ENCODE measurements at places on chromosomes 1 and 21.

DNA sequence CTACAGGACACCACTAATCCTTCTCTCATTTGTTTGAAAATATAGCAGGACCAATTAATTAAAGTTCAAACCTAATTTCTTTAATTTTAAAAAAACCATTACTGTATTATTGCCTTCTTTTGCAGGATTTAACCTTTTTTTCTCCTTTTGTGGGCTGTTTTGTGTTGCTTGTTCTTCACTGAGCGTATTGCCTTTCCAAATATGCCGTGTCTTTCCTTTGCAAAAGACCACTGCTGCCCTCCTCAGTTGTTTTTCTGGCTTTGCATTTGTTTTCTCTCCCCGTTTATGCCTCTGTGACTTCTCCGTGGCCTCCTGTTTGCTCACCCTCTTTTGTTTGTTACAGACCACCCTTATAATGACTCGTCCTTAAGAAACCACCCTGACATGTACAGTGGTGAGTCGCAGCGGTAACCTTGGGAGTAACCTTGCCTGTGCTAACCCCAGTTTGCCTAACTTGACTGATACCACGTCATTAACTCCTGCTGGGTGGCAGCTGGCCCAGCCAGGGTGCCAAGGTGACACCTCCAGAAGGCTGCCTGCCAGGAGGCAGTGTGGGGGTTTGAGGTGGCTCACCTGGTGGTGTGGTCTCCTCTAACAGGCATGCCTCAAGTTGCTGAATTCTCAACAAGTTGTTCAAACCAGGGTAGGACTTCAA is 81.1 kb upstream of the CNTN2 start:
- no peak for DNase-seq

- DNase-seq = peak; percentile 64
Observed at GRCh38 chr1:66996018-66996682, 57.8 kb downstream of the SLC35D1 start.

- no peak for DNase-seq
Observed at GRCh38 chr1:219782311-219782710, 146.0 kb downstream of the SLC30A10 start.

DNA sequence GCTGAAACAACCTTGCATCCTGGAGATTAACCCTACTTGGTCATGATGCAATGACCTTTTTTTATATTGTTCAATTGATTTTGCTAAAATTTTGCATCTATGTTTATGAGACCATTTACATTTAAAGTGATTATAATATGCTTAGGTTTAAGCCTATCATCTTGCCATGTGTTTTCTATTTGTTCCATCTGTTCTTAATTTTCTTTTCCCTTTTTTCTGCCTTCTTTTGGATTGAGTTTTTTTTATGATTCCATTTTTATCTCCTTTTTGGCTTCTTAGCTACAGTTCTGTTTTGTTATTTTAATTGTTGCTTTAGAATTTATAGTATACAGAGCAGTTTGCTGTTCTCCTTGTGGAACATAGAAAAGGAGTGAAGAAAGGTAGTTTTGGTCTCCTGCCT is 385.1 kb upstream of the USP24 start:
- no peak for DNase-seq

- no peak for DNase-seq
Observed at GRCh38 chr1:92949937-92950817, 11.1 kb downstream of the DIPK1A start.

- DNase-seq = no peak
Observed at GRCh38 chr1:228006786-228007048, at the start of gene WNT3A. TSS of gene WNT3A (plus strand) at chr1:228006998. CDS start at chr1:228007129, 131 bp downstream.

DNA sequence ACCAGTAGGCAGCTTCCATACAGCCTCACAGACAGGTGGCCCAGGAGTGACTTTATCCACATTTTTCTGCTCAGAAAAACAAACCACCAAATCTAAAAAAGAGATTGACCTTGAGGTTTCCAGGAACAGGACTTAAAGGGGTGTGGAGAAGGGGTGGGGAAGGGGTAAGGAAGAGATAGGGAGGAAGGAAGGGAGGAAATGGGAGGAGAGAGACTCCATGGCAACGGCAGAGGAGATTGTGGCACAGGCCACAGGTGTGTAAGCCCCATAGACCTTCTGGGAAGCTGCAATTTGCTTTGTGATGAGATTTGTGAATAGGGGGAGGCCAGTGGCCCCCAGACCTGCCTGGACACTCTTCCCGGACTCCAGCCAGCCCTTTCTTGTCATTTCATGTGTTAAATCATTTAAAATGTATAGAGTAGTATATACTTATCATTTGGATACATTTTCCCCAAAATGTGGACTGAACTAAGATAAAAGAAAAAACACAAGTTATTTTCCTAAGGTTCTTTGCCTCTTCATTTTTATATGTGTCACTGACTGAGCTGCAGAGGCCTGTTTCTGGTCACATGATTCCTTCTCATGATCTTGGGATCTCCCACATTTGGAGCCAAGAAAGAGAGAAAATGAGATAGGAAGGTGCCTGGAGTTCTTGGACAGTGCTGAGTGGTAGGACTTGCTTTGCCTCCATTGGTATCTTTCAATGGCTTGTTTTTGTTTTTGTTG is 55.5 kb downstream of the CLIC6 start:
- DNase-seq = no peak

- DNase-seq = peak; percentile 74
Observed at GRCh38 chr1:202144402-202145067, at the start of gene ARL8A. TSS of gene ARL8A (minus strand) at chr1:202144737. CDS start at chr1:202144572, 165 bp downstream.

GRCh38 chr1:210445931-210446330 is 117.2 kb downstream of the HHAT start:
- no peak for DNase-seq

- DNase-seq = peak; percentile 12
Observed at GRCh38 chr1:84936116-84936810, 43.3 kb upstream of the LPAR3 start.

- DNase-seq = no peak
Observed at GRCh38 chr21:29677326-29677725, 262.5 kb downstream of the GRIK1 start.

- no peak for DNase-seq
Observed at GRCh38 chr1:213934649-213935048, 53.1 kb upstream of the PROX1 start.

- DNase-seq = no peak
Observed at GRCh38 chr1:97739596-97740103, 181.2 kb downstream of the DPYD start.

DNA sequence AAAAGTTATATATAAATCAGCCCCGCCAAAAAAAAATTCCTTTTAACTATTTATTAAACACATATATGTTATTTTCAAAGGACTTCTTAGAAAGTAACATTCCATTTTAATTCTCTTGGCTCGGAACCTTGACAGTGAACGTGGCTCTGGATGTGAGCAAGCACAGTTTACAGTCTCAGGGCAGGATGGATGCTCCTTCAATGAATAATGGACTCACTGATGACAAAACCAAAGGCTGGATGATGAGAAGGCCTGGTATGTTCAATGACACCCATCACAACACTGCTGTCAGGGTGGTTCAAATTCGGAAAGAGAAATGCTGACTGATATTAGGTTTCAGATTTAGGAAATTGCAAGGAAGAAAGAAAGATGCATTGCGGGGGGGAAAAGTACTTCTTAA is 148.8 kb downstream of the SIPA1L2 start:
- DNase-seq = no peak

GRCh38 chr21:45348591-45349327 is 56.2 kb upstream of the COL18A1 start:
- DNase-seq = no peak

- DNase-seq = peak; percentile 85
Observed at GRCh38 chr1:154955039-154955717, 721 bp downstream of the PBXIP1 start.

DNA sequence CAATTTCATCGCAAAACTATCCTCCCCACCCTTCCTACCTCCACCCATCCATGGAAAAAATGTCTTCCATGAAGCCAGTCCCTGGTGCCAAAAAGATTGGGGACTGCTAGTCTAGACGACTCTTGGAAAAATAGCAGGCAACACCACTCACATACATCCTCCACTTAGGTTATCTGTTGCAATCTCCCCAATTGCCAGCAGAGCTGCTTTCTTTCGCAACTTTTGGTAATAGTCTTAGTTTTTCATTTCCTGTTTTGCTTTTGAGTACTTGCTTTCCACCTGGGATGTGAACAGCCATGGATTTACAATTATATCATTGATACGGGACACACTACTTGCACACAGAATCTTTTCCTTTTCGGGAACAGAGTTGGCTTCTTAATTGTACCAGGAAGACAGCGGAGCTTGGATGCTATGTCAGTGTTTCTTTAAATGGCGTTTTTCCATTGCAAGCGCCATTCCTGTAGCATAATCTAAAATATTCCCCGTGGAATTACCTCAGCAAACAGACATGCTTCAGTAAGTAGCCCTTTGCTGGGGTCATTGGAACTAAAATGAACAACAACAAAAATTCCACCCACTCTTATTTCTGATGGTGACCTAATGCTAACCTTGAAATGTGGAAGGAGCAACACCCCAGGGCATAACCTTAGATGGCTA is 183.3 kb upstream of the ADGRL2 start:
- DNase-seq = no peak

DNA sequence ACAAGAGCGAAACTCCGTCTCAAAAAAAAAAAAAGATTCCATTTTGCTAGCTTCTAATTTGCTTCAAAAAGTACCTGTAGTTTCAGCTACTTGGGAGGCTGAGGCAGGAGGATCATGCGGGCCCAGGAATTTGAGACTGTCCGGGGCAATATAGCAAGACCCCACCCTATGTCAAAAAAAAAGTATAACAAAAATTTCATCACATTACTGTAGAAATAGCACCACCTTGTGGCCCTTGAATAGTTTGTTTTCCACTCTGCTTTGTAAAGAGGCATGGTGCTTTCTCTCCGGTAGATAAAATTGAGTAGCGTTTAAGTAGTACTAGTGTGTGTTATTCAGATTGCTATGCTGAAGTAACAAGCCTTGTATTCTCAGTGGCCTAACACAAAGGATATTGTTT is 18.2 kb upstream of the MSTO1 start:
- DNase-seq = no peak

- DNase-seq = peak; percentile 43
Observed at GRCh38 chr1:43978551-43979260, at the start of gene B4GALT2. TSS of gene B4GALT2 (plus strand) at chr1:43979210. CDS start at chr1:43981161, 1,951 bp downstream.

- DNase-seq = no peak
Observed at GRCh38 chr21:41957991-41958766, 4.4 kb upstream of the C2CD2 start.
